Omental fat pad (tissue), 4 donors: ENCODE measurements at places on chromosomes 2 and 18.

DNA sequence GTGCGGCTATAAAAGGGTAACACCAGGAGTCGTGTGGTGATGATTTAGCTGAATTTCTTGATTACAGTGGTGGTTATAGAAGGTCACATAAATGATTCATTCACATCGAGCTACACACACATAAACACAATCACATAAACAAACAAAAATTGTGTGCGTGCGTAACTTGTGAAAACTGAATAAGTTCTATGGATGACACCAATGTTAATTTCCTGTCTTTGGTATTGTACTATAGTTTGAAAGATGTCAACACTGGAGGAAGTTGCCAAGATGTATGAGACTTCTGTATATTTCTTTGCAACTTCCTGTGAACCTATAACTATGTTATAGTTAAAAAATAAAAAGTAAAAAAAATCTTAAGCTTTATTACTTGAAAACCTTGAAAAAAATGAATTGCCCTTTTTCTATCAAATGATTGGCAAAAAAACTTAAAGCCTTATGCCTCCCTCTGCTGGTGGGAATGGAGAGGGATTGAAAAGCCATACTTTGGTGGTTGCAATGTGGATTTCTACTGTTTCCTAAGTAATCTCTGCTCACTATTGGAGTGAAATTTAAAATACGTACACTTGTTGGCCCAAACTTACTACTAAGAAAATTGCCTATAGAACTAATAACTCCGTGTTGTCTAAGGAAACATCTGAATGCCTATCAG lies 227.7 kb downstream of the RPIA start:
- DNase-seq: no peak

DNA sequence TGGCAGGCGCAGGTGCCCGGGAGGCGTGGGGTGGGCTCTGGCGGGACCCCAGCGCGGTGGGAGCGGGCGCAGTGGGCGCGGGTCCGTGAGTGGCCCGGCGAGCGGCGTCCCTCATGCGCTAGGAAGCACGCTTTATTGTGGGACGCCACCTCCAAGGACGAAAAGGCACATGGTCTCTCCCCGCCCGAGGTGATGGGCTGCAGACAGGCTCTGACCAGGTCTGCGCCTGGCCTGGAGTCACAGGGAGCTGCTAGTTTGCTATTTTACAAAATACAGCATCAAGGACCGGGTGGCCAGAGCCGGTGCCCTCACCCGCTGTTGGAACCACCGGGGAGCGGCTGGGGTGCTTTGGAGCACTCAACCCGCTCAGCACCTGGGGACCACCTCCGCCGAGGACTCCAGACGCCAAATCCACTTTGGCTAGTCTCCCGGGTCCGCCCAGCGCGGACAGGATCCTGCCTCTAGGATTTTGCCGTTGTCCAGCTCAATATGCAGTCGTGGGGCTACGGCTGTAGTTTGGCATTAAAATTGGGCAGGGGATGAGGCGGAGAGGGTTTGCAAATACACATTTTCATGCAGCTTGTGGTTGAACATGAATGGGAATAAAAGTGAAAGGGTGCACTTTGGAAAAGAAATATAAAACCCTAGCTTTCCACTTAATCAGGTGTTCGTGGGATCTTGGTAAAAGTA lies 65.4 kb downstream of the LRRFIP1 start:
- no peak for DNase-seq

DNA sequence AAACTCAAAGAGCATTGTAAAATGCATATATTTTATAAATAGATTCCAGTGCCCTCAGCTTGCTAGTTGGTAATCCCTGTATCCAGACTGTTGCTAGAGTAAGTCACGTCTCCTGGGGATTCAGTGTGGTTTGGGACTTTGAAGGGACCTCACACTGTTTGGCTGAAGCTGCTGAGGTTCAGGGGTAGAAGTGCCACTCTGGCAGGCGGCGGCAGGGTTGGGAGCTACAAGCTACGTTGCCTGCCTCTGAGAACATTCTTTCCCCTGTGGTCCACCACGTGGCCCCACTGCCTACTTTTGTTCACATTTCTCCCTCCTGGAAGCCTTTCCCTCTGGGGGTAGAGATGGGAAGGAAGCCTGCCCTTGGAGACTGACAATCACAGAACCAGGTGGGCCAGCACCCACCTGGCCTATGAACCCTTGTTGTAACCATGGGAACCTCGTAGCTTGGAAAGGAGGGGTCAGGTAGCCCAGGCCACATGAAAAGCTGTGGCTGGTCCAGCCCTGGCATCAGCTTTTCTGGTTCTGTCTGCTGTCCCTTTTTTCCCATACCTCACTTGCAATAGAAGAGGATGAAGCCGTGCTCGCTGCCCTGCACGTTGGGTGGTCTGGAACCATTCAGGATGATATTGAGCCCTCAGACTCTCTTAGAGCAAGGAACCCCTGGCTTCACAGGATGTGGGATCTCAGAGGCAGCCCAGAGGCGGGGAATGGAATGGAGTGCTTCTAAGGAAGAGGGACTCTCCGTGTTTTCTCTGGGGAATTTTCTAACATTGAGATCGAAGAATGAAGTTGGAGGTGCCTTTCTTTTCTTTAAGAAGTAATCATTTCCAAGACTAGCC lies 2.9 kb downstream of the RNF144A start:
- no peak for DNase-seq

DNA sequence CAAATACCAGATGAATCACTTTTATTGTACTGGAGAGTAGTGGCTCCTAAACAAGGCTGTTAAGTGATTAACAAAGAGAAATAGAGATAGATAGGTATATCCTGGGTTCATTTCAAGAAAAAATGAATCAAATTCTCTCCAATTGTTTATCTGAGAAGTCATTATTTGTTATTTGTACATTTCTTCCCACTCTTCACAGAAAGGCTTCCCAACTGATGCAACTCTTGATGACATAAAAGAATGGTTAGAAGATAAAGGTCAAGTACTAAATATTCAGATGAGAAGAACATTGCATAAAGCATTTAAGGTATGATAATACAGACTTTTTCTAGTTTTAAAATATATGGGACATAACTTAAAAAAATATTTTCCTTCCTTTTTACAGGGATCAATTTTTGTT lies 7.9 kb downstream of the SSB start:
- no peak for DNase-seq

- DNase-seq: no peak
Measured at GRCh38 chr2:46893269-46893939, 22.2 kb downstream of the MCFD2 start.

DNA sequence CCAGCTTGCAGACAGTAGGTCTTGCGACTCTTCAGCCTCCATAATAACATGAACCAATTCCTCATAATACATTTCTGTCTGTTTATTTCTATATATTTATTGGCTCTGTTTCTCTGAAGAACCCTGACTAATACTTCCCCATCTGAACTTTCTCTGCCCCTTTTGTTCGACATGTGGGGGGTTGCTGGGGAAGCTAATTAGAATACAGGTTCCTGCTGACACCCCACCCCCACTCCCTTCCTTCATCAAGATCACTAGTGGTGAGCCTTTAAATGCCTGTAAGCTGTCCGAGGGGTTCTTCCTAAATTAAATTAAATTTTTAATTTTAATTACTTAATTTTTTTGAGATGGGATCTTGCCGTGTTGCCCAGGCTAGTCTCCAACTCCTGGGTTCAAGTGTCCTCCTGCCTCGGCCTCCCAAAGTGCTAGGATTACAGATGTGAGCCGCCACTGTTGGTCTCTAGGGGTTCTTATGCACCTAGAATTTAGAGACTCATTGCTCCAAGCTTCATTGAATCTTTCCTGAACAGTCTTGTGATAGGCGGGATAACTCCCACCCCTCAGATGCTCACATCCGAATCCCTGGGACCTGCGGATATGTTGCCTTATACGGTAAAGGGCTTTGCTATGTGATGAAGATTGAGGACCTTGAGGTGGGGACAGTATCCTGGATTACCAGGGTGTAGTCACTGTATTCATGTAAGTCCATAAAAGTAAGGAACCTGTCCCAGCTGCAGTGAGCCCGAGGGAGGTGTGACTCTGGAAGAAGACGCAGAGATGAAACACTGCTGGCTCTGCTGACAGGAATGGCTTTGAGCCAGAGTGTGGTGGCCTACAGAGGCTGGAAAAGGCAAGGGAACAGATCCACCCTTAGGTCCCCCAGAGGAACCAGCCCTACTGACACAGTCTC lies 26.2 kb downstream of the HPCAL1 start:
- no peak for DNase-seq

DNA sequence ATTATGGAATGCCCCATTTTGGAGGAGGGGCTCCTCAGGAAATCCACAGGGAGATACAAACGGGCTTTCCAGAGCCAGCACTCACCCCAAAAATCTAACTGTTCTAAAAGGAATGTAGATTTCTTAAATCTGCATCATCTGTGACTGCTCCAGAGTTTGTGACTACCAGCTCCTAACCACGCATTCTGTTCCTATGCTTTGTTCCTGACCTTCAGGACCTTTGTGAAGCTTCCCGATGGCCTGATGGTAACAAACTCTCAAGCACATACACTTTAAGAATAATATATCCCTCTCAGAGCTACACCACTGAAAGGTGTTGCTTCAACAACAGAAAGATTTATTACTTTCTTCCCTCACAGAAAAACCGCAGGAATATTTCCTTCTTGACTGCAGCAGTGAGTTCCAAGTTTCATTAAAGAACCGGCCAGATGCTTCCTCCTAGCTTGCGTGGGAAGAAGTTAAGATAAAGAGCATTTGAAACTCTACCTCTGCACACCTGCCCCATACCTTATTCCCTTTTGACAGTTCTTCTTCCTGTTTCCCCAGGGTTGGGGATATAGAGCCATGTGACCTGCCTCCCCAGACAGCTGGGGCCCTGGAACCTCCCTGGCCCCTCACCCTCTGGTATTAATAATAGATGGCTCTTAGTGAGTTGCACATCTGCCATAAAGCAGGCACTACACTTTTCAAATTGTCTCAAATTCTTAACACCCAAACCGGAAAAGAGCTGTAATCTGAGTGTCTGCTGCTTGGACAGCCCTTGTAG lies 40.2 kb upstream of the EML4 start:
- DNase-seq: no peak

GRCh38 chr2:10688921-10689807 lies 611 bp downstream of the NOL10 start:
- no peak for DNase-seq

DNA sequence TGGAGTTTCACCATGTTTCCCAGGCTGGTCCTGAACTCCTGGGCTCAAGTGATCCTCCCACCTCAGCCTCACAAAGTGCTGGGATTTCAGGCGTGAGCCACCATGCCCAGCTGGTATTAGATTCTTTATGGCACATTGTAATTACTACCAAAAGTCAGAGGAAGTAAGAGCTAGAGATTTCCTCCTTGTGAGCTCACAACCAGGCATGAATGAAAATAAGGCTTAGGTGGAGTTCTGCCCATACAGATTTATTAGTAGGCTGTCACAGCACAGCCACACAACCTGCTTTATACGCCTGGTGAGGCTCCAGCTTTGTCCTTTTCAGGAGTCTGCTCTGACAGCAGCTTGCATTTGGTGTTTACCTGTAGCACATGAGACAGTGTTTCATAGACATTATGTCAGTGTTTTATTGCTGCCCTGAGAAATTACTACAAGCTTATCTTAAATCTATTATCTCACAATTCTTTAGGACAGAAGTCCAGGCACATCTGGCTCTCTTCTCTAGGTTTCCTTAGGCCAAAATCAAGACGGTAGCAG lies 156.6 kb downstream of the TANC1 start:
- DNase-seq: no peak

DNA sequence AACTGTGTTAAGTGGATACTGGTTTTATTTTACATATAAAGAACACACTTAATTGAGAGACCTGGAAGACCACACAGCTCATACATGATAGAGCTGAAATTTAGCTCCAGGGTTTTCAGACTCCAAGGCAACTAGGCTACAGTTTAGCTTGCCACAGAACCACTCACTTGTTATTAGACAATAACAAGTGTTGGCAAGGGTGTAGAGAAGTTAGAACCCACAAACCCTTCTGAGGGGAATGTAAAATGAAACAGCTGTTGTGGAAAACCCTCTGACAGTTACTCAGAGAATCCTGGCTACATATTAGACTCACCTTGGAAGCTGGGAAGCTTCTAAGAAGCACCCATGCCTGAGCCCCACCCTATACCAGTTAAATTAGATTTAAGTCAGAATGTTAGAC lies 75.3 kb downstream of the MAP3K20 start:
- no peak for DNase-seq

DNA sequence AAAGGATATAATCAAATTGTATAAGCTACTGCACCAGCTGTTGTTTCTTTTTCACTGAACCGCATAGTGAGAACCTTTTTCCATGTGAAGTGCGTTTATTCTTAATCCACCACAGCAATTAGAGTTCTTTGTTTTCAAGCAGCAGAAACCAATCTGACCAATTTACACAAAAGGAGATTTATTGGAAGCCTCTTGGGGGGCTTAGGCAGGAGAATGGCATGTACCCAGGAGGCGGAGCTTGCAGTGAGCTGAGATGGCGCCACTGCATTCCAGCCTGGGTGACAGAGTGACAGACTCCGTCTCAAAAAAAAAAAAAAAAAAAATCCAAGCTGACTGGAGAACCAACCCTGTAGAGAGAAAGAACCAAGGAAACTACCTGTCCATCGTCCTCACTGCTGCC lies 10.0 kb downstream of the ADNP2 start:
- no peak for DNase-seq

GRCh38 chr2:216164576-216164975 lies 55.4 kb downstream of the XRCC5 start:
- DNase-seq: no peak
